Left ventricle myocardium superior (tissue), 1 donor: ENCODE measurements at places on chromosomes 1 and 21.
A peak's percentile ranks its signal among the peaks of the same experiment; 100 is the strongest.

DNA sequence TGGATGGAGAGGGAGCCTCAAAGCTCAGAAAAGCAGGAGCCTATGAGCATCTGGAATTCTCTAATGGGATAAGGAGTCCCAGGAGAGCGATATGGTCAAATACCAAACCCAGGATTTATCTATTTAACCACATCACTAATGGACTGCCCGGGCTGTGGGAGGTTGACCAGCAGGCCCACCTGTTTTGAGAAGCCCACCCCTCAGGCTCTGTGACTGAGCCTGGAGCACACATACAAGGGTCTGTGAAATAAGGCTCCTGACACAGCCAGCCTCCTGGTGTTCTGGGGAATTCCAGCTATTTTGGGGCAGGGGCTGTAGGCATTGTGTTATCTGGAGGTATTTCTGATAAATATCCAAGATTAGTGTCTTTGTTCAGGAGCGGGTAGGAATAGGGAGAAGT is 132.0 kb upstream of the C1orf21 start:
- DNase-seq = no peak

DNA sequence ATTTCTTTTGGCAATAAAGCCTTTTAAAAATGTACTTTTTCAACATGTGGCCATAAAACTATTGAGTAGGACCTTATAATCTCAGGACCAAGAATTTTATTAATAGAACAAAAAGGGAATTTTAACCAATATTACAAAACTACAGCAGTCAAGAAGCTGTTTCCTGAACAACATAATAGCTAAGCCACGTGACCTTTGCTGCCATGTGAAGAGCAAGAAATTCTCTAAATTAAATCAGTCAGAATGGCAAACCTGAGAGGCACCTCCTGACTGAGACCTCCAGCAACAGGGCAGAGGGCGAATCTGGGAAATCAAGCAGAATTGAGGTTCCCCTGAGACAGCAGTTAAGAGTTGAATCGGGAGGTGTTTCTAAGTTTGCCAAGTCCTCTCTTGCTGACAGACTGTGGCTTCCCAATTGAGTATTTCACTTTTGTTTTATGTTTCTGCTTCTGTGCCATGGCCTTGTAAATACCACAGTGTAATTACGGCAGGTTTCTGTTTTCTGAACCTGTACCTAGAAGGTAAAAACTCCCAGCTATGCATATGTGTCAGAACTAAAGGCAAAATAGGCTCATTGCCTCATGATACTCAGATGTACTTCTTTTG is 358.4 kb downstream of the NTNG1 start:
- no peak for DNase-seq

DNA sequence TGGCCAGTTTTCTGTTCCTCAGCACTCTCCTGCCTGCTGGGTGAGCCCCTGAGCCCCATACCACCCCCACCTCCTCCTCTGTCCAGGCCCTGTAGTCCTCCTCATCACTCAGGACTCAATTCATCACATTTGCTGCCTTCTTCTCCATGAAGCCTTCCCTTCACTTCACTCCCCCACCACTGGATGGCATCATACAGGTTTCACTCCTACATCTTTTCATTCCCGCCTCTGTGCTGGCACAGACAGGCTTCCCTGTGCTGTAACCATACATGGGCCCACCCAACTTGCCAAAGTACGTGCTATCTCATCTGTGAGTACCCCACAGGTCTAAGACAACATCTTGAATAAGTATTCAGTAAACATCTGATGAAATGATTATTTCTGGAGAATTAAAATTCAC is 56.9 kb downstream of the SLC45A1 start:
- no peak for DNase-seq

GRCh38 chr1:210292231-210292871 is 36.4 kb upstream of the HHAT start:
- DNase-seq = peak; percentile 80

GRCh38 chr1:39165049-39165448 is 39.4 kb upstream of the MACF1 start:
- DNase-seq = no peak
